ENCODE measurements at places on chromosomes 11 and 22.

GRCh38 chr11:72618803-72619202, 55.4 kb downstream of the PDE2A start:
- DNase-seq = no peak

GRCh38 chr11:129998107-129998506, 4.5 kb downstream of the PRDM10 start:
- no peak for DNase-seq

- DNase-seq = no peak
Measured at GRCh38 chr22:29964776-29965175, 81.8 kb downstream of the MTMR3 start.

DNA sequence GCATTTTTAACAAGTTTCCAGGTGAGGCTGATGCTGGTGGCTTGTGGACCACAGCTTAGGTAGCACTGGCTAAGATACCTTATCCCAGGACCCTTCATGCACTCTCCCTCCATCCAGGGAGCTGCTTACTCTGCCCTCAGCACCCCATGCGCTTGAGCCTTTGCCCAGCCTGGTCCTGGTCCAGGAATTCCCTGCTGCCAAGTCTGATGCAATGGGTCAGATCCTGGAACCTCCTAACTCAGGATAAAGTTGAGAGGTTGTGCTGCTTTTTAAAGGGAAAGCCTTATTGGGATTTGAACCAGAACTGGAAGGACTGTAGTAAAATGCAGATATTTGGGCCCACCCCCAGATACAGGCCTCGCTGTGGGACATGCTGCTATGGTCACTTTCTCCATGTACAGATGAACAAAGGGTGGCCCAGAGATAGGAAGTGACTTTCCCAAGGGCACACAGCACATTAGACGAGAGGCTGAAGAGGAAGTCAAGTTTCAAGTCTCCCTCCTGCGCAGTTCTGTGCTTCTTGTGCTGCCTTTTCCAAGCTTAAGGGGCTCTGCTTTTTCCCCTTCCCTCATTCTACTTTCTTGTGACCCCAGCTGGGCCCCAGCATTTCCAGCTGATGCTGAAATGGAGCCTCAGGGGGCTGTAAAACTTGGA, 824 bp upstream of the LGALS12 start:
- DNase-seq = no peak

DNA sequence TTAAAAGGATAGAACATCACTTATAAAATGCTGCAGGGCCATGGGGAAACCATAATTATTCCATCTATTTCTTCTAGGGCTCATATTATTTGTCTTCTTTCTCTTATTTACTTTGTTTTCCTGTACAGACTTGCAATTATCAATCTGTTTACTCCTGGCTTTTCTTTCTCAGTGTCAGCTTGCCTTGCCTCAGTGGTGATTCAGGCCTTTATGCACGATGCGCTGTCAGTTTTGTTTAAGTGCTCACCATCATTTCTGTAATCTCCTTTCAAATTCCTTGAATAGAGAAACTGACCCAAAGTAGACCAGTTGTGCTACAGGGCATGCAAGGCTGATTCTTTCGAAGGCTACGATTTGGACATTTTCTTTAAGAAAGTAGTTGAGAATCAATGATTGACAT, 4.7 kb downstream of the PDHX start:
- DNase-seq = no peak

- DNase-seq = no peak
Measured at GRCh38 chr22:25759825-25760231, 17.8 kb downstream of the MYO18B start.

DNA sequence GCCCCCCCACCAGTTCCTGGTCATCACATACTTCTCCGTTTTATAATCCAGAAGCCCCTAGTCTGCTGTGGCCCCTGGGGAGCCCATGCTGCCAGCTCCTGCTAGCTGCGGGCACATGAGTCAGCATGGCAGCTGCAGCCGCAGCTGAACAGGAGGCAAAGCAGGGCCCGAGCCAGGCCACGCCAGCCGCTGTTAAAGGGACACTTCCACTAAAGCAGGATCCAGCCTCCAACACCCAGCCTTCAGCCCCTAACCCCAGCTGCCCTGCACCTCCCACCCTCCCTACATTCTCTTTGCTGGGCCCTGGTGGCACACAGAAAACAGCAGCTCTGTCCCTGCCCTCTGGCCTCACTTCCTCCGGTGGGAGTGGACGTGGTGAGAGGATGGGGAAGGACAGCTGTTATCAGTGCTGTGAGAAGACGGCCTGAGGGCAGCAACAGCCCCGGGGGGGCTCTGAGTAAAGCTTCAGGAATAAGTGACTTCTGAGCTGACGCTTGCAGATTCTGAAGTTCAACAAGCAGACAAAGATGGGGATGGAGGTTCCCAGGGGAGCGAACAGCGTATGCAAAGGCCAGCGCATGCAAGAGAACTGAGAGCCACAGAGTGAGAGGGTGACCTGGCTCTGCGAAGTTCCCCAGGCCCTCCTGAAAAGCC, 688 bp upstream of the LRRC74B start:
- peak; percentile 62 for DNase-seq

- DNase-seq = no peak
Measured at GRCh38 chr11:8321876-8322275, 58.2 kb upstream of the LMO1 start.

- DNase-seq = no peak
Measured at GRCh38 chr11:72975778-72976521, 161.7 kb downstream of the ATG16L2 start.

DNA sequence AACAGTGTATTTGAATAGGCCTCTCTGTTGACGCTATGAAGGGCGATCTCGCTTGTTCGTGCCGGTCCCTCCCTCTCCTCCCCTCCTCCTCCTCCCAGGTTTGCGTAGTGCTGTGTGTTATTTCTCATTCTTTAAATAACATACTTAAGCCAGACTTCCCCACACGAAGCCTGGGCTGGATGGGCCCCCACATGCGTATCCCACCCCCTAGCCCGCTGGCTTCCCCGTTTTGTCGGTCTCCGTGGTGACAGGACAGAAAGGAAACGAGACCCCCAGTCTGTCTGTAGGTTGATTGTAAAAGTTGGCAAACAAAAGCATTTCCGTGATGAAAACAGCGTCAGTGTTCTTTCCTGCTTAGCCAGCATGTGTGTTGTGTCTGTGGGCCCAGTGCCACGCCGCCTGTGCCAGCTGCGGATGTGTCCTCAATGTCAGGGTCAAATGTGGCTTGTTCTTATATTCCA, 27.3 kb downstream of the FAM118A start:
- DNase-seq = peak; percentile 52

- peak; percentile 17 for DNase-seq
Measured at GRCh38 chr11:31340903-31341572, 28.5 kb downstream of the DCDC1 start.

GRCh38 chr22:50199829-50200460, 866 bp upstream of the SELENOO start:
- DNase-seq = no peak

DNA sequence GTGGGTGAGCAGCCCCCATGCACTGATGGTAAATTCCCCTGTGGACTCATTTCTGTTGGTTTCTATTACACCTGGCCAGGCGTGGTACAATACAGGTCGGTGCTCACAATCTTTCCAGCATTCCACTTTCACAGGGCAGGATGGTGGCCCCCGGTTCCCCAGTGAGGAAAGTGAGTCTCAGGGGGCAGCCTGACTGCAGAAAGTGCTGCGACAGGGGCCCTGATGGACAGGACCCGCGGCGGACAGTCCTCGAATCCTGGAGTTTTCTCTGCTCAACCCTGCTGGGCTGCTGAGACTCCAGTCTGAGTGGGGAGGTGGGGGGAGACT, 3.1 kb upstream of the PGGHG start:
- no peak for DNase-seq

DNA sequence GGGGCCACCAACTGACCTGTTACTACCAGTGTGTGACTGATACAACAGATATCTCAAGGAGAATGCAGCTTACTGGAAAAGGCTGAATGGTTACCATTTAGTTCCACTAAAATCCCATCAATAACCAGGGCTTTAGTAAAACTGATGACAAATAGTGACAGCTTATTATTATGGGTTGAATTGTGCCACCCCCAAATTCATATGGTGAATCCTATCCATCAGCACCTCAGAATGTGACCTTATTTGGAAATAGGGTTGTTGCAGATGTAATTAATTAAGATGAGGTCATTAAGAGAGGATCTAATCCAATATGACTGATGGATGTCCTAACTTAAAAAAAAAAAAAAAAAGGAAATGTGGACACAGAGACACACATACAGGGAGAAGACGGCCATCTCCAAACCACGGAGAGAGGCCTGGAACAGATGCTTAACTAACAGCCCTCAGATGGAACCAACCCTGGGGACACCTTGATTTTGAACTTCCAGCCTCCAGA, 27.4 kb upstream of the IRAG1 start:
- DNase-seq = no peak

DNA sequence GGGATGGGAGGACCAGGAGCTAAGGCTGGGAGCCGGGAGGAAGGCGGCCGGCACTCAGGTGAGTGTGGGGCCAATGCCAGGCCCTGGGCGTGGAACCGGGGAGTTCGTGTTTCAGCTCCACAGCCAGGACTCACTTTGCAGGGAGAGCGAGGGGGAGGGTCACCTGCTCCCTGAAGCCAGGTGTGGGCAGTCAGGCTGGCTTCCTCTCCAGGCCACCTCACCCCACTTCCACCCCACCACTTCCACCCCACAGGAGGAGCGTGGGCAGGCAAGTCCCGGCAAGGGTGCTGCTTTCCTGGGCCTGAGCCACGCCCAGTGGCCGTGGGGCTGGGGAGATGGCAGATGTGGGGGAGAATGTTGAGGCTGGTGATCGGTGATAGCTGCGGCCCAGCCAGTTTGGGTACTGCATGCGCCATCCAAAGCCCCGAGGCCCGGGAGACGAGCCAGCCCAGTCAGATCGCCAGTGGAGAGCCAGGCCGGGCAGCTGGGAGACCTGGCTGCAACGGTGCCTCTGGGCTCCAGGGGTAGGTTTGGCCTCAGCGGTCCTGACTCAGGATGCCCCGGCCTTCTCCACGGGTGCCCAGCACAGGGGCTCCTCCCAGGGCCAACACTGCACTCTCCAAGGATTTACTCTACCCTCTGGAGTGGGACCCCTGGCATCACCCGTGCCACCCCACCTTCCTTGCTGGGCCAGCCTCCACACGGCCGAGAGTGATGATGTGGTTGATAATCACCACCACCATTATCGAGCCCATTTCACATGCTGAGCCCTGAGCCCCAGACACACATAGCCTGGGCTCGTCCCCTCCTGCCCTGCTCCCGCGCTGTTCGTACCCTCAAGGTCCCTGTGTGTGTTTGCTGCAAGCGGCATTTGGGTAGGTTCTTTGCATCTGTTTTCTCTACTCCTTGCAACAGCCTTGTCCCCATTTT, 93.8 kb downstream of the WNT7B start:
- no peak for DNase-seq

DNA sequence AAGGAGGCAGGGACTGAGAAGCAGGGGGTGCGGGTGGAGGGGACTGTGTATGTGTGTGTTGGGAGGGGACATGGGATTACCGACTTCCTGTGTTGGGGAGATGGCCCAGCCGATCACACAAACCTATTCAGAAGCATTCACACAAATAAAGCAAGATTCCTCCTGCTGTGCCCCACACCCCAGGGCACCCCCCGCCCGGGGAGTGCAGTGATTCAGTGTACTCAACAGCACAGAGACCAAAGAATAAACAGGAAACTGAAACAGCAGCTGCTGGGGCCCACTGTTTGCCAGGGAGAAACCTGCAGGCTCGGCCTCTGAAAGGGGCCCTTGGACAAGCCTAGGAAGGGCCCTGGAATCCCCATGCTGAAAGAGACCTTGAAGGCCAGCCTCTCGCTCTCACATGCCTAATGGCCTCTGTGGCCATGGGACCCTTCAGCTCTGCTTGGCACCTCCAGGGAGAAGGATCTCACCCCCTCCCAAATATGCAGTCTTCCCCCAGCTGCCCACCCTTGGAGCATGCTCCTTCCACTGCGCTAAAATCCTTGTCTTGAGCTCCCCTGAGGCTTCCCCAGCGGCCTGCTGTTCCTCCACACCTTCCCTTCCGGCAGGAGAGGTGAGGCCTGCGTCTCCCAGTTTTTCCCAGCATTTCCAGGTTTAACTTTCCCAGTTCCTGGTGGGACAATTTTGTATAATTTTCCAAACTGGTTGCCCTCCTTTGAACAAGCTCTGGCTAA, 72.9 kb downstream of the CSNK2A3 start:
- DNase-seq = peak; percentile 83

DNA sequence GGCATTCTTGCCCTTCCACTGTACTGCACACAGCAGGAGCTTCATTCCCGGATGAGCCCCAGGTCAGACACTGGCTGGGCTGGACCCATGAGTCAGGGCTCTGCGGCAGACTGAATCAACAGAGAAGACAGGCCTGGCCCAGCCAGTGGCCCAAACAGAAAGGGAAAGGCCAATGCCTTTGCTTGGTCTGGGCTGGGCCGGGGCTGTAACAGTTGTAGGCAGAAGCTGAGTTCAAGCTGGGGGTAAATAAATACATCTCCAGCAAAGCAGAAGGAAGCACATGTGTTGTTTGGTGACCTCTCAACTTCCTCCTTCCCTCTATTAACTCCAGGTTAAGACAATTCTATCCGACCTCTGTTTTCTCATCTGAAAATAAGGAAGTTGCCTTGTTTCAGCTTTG, 1.8 kb upstream of the SMIM35 start:
- no peak for DNase-seq

- DNase-seq = no peak
Measured at GRCh38 chr22:46479046-46479445, 58.4 kb downstream of the CELSR1 start.

DNA sequence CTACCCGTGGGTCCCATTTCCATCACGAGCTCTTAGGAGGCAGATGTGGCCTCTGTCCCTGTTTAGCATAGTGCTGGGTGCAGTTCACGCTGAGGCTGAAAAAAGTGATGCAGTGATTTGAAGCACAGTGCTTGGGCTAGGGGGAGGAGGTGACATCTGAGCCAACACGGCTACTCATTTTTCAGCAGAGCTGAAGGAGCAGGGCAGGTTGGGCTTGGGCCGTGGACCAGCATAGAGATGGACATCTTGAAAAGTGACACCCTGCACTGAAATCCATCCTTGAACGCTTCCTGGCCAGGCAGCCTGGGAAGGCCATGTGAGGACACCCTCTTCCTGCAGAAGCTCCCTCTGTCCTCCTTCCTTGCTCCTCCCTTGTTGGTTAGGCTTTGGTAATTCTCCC, 66.4 kb downstream of the ADAMTS15 start:
- DNase-seq = no peak

DNA sequence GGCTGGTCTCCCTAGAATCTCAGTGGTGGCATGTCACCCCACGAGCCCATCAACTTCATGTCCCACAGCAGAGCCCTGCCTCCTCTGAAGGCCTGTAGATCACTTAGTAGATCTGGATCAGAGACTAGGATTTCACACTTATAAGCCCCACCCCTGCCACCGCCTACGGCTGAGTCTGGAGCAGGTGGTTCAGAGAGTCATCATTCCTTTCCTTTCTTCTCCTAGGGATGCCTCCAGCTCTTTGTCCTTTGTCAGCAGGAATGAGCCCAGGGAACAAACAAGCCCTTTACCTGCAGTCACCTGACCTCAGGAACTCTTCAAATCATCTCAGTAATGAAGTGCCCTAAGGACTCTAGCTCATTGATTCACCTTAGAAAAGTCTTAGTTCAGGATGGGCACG, 37.8 kb downstream of the SCGB1A1 start:
- DNase-seq = no peak

DNA sequence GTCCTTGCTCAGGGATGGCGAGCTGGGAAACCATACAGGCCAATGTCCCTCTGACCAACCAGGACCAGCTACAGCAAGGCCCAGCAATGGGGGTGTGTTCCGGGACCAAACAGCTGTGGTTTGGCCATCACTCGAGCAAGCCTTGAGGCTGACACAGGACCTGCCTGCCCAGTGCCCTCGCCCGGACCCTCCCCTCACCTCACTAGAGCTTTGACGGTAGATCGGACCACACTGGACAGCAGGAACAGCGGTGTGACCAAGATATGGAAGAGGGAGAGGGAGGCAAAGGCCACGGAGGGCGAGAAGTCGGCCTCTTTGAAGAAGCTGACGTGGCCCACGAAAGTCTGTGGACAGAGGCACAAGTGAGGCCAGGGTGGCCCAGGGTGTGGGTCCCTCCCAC, 42.2 kb upstream of the KCNJ11 start:
- DNase-seq = no peak

Measured in NCI-H1092 treated with DMSO at 0.1 percent for 48 hours (cell line).